GM23338 (cell line): ENCODE measurements at places on chromosomes 16 and 17.

DNA sequence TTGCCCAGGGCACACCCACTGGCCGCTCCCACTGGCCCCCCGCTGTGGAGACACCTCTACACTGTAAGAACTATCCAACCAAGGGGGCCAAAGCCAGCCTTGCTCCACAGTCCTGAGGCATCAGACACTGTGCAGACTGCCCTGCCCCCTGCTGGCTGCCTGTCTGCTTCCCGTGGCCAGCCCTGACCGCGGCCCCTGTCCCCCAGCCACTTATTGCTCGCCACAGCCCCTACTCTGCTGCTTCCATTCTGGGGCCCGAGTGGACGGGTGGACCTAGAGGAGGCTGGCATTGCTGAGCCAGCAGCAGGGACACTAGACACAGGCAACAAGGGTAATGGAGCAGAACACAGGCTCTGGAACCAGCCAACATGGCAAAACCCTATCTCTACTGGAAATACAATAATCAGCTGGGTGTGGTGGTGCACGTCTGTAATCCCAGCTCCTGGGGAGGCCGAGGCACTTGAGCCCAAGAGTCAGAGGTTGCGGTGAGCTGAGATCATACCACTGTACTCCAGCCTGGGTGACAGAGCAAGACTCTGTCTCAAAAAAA lies 19.7 kb upstream of the LRRC37A3 start:
- DNase-seq, result peak; percentile 76

DNA sequence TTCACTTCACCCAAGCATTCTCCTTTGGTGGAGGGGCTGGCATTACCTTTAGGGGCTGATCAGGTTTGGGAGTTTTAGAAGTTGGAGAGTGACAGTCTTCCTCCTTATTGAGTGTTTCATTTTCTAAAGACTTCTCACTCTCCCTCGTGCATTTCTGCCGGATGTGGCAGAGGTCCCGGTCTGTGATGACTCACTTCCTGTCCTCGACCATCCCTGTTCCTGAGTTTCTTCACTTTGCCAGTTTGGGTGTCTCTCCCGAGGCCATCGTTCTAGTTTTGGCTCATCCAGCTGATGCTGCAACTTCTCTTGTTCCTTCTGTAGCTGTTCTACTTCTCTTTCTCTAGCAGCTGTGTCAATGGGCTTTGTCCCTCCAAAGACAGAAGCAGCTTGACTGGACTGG lies 104.3 kb downstream of the PHKB start:
- no peak for DNase-seq

GRCh38 chr16:1300664-1301476 lies 8.6 kb upstream of the UBE2I start:
- peak; percentile 78 for DNase-seq

DNA sequence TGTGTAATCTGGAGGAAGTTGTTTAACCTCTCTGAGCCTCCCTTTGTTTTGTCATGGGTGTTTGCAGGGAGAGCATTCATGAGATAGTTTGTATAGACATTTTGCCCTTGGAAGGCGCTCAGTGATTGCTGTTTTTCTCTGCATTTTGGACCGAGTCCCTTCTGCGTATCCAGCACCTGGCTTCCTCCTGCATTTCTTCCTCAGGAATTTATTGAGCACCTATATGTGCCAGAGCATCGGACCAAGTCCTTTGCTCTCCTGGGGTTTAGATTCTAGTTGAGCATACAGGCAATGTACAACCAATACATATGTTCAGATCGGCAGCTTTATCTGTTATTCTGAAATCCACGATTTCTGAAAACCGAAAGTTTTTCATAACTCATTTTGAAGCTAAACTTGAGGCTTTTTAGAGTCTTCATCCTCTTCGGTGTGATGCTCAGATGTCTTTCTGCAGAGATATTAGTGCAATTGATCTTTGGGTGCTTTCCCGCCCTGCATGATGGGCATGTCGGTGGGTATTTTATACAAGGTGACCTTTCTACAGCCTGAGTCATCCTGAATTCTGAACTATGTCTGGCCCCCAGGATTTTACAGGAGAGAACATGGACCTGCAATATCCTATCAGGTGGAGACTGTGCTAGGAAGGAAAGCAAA lies 4.1 kb downstream of the IL4R start:
- DNase-seq, result no peak

- DNase-seq, result peak; percentile 11
These were observed 1108.5 kb upstream of the EEF2KMT start for GRCh38 chr16:6206080-6206479.
